ENCODE measurements at places on chromosomes 5 and 9.

GRCh38 chr5:1476181-1476966 lies 31.1 kb upstream of the SLC6A3 start:
- H3K4me3 ChIP-seq = no peak overlapping the region
- H3K36me3 ChIP-seq = peaks cover 18% of the 10 kb centered on the region
- H3K4me1 ChIP-seq = no peaks in the 10 kb centered on the region
- no peaks in the 10 kb centered on the region for H3K27me3 ChIP-seq
- no peak for DNase-seq
- no peak overlapping the region for H3K27ac ChIP-seq

DNA sequence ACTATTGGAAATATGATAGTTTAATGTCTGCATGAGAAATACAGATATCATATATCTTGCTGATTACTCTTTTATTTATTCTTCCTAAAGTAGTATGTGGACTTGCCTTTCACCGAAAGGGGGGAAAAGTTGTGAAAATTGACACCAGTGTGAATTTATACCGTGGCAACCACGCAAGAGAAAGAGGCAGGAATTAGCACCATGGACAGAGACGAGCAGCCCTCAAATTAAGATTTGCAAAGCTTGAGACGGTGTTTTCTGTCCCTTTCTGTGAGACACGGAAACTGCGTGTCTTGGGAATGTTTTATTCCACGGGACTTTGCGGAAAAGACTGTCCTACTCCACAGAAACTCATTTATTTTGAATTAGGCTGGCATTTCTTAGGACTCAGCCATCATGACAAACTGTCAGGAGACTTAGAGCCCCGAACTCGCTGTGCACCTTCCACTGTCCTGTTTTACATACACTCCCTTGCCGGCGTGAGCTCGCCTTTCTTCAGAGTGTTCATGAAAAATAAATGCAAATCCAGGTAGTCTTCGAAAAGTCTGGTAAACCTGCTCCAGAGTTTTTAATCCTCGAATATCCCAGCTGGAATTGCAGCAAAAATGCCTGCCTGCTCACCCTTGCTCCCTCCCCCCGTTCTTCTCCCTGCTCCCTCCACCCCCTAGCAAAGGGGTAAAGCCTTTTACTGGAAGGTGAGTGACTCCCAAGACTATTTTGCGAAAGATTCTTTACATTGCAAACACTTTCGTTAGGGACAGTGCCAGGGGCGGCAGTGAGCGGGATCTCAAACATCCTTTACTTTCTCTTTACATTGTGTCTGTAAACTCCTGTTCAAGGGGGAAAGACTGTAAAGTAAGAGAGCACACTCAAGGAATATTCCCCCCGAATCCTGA lies 3.8 kb upstream of the ELAVL2 start:
- H3K27me3 ChIP-seq = peaks cover 41% of the 10 kb centered on the region
- peaks cover 2% of the 10 kb centered on the region for H3K4me1 ChIP-seq
- DNase-seq = no peak
- no peak overlapping the region for H3K4me3 ChIP-seq

GRCh38 chr5:150580917-150581316 lies 59.5 kb upstream of the SYNPO start:
- peaks cover 11% of the 10 kb centered on the region for H3K4me1 ChIP-seq
- no peaks in the 10 kb centered on the region for H3K36me3 ChIP-seq
- H3K4me3 ChIP-seq = no peak overlapping the region
- DNase-seq = no peak

DNA sequence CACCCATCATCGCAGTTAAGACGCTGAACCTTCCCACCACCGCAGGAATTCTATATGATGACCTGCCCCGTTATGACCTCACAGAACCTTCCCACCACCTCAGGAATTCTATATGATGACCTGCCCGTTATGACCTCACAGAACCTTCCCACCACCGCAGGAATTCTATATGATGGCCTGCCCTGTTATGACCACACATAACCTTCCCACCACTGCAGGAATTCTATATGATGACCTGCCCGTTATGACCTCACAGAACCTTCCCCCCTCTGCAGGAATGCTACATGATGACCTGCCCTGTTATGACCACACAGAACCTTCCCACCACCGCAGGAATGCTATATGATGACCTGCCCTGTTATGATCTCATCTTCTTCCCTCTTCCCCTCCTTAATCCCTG lies 64.3 kb downstream of the IRX1 start:
- no peak overlapping the region for H3K4me3 ChIP-seq
- H3K36me3 ChIP-seq = no peaks in the 10 kb centered on the region
- no peak overlapping the region for H3K27ac ChIP-seq
- peak; percentile 53 for DNase-seq
- H3K4me1 ChIP-seq = no peaks in the 10 kb centered on the region

DNA sequence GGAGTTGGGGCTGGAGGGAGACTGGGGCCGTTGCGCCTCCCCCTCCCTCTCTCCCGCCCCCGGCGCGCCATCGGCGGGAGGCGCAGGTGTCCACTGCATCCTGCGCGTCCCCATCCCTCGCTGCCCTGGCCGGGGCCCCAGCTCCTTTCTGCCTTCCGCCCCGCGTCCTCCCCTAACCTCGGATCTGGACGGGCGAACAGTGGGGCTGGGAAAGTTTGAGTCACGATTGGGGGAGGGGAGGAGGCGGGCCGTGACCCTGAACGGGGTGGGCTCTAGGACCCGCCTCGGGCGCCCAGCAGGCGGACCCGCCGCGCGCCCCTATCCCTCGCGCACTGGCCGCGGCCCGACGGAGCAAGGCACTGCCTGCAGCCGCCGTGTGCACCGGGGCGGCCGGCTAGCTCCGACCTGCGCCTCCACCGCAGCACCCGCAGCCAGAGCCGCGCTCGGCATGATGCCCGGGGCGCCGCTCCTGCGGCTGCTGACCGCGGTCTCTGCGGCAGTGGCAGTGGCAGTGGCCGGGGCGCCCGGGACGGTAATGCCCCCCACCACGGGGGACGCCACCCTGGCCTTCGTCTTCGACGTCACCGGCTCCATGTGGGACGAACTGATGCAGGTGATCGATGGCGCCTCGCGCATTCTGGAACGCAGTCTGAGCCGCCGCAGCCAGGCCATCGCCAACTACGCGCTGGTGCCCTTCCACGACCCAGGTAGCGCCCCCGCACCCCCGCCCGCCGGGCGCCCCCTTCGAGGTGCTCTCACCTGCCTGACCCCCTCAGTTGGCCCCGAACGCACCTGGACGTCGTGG lies at the start of gene HMCN2:
Gene HMCN2, plus strand, starts transcription at position 330 of the 805 bp plus-strand sequence. Its CDS starts 119 bp downstream, at position 449.
- DNase-seq = no peak
- H3K4me3 ChIP-seq = peak within 1 kb of the TSS; percentile 56
- H3K27ac ChIP-seq = no peak within 1 kb of the TSS
- H3K36me3 ChIP-seq = no peaks in the 10 kb centered on the region
